ENCODE measurements at places on chromosomes 6 and 20.

- DNase-seq, result no peak
These were observed 80.5 kb downstream of the FILIP1 start for GRCh38 chr6:75412969-75413662.

DNA sequence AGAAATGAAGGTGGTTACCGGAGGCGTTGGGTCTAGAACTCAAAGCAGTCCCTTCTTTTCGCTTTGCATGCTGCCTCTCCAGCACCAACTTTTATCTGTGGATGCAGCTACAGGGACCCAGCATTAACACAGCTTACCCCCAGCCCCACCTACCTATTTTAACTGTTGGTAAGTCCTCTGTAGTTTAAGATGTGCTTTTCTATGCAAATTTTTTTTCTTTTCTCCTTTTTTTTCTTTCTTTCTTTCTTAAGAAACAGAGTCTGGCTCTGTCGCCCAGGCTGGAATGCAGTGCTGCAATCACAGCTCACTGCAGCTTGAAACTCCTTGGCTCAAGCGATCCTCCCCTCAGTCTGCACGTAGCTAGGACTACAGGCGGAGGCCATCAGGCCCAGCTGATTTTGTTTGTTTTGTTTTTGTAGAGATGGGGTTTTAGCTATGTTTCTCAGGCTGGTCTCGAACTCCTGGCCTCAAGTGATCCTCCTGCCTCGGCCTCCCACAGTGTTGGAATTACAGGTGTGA is 6.5 kb upstream of the USP45 start:
- DNase-seq, result no peak

DNA sequence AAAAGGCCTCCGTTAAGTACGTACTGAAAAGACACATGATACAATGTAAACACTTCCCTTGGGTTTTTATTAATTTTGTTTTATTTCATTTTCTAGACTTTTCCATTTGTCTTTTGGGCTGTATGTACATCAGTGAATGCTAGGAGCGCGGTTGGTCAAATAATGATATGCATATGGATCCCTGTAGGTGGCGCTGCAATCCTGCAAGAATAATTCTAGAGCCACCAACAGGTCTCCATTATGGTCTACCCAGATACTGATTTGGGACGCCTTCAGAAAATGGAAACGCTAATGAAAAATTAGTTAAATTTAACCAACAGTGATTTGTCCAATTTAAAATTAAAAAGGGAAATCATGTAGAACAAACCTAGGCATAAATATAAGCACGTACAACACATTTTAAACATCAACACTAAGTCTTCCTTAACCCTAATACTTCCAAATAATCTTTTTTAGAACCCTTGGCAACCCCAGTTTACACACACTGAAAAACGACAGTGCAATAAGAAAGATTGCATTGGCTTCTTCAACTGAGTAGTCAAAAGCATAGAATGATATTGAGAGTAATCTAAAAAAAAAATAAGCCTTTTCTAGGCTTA is 433.5 kb downstream of the RFPL4B start:
- peak; percentile 14 for DNase-seq

GRCh38 chr6:132933090-132933489 is 118.7 kb downstream of the RPS12 start:
- DNase-seq, result no peak

- no peak for DNase-seq
These were observed 154.6 kb upstream of the AHI1 start for GRCh38 chr6:135651964-135652755.

- no peak for DNase-seq
These were observed 630.1 kb downstream of the TFAP2A start for GRCh38 chr6:9784786-9785185.

DNA sequence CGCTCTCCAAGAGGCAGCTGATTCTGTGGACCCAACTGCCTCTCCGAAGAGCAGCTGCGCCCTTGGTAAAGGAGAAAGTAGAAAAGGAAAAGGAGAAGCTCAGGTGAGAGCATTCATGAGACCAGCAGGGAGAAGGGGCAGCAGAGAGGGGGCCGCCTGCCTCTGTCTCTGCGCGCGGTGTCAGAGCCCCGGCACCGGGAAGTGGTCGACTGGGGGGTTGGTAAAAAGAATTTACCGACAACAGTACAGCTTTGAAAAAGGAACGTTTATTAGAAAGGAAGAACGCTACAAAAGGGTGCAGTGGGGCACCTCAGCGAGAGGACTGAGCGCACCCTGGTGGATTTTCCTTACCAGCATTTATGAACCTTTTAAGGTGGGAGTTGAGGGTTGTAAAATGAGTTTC is 61.9 kb downstream of the GPR6 start:
- peak; percentile 6 for DNase-seq

GRCh38 chr20:58306421-58307261 is 2.9 kb upstream of the RAB22A start:
- DNase-seq, result peak; percentile 49

- DNase-seq, result no peak
These were observed 104.0 kb upstream of the MAN1A1 start for GRCh38 chr6:119453242-119454200.

DNA sequence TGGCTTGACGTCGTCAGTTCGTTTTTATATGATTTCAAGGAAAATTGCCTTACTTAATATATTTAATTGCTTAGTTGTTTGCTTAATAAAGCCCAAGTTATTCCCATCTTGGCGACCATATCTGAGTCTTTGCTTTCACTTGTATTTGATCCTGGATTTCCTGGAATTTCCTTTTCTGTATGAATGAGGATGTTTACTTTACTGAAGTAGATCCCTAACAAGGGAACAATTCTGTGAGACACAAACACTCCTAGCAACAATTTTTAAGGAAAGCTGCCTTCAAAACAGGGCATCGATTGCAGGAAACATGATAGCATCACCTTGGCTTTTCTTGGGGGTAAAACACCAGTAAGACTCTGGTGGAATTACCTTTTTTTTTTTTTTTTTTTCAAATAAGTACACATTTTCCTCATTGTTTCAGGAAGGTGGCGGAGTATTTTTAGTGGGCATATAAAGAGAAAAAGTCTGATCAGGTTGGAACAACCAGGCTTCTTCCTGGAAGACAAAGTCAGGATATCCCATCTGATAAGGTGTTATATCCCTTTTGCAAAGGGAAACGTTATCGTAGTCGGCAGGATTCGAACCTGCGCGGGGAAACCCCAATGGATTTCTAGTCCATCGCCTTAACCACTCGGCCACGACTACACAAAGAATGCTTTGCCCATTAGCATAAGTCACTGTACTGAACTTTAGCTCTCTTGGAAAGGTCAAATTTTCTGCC is 68.5 kb upstream of the ZNF184 start:
- DNase-seq, result peak; percentile 25

DNA sequence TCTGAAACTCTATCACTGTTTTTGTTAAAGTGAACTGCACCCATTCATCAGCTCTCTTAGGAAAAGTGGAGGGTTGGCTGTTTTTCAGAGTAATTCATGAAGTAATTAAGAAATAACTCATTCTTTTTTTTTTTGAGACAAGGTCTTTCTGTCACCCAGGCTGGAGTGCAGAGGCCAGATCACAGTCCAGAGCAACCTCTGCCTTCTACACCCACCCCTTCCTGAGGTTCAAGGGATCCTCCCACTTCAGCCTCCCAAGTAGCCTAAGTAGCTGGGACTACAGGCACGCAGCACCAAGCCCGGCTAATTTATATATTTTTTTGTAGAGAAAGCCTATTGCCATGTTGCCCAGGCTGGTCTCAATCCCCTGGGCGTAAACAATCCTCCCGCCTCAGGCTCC is 2.6 kb downstream of the ZNFX1 start:
- no peak for DNase-seq
